ENCODE measurements at places on chromosomes 4 and X.

DNA sequence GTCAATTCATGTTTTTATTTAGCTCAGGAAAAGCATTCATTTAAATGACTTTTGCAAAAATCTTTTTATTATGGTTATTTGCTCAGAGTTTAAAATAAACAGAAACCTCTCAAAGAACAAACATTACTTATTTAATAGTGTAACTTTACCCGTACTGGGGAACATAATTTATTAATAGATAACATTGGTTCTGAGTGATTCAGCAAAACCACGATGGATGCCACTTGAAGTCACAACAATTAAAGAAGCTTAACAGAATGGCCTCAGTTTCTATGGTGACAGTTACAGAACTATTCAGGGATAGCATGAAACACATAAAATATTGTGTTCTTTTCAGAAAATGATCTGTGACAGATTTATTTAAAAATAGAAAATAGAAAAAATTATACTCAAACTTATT, 368.7 kb downstream of the CCSER1 start:
- peak; percentile 39 for DNase-seq

- DNase-seq, result no peak
Measured at GRCh38 chr4:113620032-113620431, 141.5 kb downstream of the CAMK2D start.

- DNase-seq, result no peak
Measured at GRCh38 chr4:137626942-137627738, 94.8 kb upstream of the PCDH18 start.

DNA sequence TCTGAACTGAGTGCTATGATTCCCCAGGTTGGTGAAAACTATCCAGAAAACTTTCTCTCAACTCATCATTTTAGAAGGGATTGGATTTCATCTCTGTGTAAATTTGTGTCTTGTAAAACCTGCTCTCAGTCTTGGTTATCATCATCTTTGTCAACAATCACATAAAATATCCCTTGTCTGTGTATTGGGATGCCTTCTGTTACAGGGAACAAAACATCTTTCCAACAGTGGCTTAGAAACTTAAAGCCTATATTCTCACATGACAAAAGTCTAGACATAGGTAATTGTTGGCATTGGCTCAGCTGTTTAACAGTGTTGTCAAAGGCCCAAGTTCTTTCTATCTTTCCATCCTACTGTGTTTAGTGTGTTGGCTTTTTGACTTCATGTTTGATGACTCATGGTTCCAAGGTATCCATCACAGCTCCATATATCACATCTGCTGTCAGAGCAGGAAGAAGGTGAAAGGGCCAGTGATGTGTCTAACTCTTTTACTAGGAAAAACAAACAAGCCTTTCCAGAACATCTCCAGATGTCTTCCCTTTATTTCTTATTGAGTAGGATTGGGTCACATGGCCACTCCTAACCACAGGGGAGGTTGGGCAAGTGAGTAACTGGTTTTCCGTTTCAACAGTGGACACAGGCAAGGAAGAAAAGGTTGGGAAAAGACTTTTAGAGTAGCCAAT, 65.0 kb downstream of the PHEX start:
- peak; percentile 48 for DNase-seq

- DNase-seq, result no peak
Measured at GRCh38 chrX:110133735-110134370, 130.9 kb downstream of the TMEM164 start.

DNA sequence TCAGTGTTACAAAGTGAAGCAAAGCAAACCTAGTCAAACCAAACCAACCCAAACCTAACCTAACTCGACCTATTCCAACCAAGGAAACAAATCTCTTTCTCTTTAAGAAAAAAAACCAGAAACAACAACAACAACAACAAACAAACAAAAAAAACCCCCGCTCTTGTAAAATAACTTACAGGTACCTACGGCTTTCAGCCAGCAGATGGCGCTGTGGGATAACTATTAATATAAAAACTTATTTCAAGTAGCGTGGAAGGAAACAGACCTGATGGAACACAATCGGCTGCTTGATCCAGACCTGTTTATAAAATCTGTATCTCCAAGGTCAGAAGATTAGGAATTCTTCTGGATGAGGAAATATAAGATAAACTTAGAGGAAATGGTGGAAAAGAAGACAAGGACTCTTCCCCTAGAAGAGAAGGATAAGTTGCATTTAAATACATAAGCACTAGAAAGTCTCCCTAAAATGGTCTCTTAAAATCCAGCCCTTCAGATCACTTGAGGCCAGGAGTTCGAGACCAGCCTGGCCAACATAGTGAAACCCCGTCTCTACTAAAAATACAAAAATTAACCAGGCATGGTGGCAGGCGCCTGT, 34.4 kb upstream of the CDKL5 start:
- peak; percentile 68 for DNase-seq

DNA sequence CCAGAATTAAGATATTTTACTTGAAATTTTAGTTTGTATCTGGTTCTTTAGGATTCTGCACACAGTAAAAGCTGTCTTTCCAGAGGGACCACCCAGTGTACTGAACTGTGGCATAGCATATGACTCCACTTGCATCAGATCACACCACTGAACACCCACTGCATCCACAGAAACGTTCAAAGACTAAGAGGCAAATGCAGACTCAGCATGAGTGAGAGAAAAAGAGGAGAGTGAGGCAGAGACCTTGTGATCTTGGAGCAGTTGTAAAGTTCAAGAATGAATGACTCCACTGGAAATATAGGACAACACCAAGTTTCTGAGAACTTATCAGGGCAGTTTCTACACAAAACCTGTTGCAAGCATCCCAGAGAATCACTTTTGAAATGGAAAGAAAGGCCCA, 20.8 kb downstream of the PRDM5 start:
- DNase-seq, result no peak

GRCh38 chrX:13499736-13500135, 69.7 kb upstream of the EGFL6 start:
- DNase-seq, result no peak

DNA sequence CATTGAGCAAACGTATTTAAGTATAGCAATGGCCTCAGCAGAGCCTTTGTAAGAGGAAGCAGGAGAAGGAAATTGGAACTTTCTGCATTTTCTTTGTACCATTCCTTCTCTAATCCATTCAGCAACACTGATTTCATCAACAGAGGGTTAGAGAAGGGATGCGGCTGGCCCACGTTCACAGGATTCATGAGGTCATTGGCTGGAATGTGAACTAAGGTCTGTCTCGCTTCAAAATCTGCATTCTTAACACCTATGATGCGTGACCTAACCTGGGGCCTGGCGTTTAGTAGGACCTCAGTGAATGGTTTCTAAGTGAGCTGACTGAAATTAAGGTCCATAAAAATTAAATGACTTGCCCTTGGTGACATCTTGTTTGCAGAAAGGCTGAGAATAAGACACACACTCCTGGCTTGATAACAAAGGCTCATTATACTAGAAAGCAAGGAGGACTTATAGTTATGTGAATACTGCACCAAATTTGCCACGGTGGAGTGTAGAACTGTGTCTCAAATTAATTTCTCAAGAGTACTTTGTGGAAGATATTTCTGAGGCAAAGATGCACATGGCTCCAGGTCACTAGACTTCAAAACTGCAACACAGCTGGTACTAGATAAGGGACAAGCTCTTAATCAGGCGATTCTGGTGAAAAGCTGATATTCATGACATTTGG, 25.4 kb downstream of the FGFBP1 start:
- DNase-seq, result peak; percentile 97

DNA sequence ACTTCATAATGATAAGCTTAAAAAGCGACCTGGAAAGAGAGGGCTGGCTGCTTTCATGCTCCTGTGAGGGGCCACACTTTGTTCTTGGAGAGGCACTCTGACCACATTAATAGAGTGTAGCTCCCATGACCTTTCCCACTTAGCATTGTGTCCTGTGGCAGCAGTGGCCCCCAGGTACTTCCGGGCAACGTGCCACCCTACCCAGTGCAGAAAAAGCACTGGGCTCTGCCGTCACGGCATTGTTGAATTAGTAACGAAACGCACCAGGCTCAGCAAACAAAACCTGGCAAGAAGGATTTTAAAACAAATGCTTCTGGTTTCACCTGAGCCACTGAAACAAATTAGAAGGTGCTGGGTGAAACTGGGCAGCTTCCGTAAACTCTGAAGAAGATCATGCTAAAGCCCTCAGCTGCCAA, 5.4 kb upstream of the SORBS2 start:
- DNase-seq, result peak; percentile 72

GRCh38 chrX:18995221-18995620, 11.3 kb upstream of the PHKA2 start:
- DNase-seq, result peak; percentile 51

DNA sequence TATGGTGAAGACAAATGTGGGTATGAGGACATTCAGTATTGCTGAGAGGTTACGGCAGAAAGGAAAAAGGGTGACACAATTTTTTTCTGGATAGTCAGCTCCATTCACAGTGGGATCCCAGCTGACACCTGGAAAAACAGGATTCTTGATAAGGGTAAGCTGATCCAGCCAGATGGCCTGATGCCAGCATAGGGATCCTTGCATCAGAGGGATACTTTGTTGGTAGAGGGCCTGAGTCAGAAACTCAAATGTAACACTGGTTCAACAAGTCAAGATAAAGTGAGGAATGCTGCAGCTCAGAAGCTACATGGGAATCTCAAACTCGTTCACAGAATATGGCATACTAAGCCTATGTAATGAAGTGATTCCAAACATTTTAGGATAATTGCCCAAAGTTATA, 726.7 kb downstream of the C4orf33 start:
- no peak for DNase-seq

GRCh38 chr4:150679765-150680343, 97.9 kb downstream of the MAB21L2 start:
- DNase-seq, result peak; percentile 21

- no peak for DNase-seq
Measured at GRCh38 chrX:9988762-9989161, 21.6 kb downstream of the CLDN34 start.

DNA sequence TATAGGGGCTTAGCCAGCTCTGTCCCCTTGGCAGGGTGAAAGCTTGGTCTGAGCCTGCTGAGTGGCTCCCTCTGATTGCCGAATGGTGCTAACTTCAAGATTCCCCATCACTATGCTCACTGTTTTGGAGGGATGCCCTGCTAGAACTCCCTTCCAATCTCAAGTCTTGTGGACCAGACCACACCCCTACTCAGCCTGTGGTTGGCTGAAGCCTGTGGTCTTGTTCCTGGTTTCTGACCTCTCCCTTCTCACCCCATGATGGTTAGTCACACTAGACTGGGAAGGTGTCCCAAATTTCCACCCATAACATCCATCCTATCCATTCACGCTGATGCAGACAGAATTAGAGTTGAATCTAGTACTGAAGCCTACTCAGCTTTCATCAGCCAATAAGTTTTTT, 184.7 kb upstream of the NDP start:
- no peak for DNase-seq

DNA sequence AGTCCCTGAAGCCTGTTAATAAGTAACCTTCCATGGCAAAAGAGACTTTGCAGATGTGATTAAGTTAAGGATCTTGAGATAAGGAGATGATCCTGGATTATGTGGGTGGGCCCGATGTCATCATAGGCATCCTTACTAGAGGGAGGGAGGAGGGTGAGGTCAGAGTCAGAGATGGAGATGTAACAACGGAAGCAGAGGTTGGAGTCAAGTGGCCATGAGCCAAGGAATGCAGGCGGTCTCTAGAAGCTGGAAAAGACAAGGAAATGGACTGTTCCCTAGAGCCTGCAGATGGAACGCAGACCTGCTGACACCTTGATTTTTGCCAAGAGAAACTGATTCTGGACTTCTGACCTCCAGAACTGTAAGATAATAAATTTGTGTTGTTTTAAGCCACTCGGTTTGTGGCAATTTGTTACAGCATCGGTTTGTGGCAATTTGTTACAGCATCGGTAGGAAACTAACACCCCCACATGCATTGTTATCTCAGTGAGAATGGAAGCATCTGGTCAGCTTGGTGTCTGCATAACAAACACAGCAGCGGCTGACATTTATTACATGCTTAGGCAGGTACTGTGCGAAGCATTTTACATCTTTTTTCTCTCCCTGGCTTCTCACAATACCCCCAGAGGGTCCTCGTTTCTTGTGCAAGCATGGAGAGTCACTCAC, 55.6 kb downstream of the CLDN34 start:
- peak; percentile 59 for DNase-seq

GRCh38 chrX:64894454-64895038, 81.7 kb downstream of the ZC4H2 start:
- DNase-seq, result peak; percentile 22

DNA sequence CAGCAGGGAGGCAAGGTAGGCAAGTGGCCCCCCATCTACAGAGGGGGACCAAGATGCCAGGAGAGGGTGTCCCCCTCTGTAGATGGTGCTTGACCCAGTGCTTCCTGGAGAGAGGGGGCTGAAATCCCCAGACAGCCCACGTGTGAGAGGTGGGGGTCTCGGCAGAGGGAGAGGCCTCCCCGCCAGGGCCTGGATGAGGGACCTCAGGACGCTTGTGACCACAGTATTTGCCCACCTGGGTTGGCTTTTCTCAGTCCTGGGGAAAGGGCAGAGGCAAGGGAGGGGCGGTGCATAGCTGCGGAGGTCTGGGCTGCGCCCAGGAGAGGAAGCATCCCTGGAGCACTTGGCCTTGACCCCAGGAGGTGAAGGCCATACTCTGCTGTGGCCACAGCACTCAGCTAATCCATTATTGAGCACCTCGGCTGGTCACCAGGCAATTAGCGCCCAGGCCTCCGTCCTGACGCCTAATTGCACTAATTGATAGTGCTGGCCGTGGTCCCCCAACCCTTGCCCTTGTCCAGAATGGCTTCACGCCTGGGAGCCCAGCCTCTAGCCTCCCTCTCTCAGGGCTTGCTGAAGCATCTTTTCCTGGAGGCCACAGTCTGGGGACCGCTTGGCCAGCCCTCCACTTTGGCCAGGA, 30.7 kb downstream of the HMX1 start:
- no peak for DNase-seq

DNA sequence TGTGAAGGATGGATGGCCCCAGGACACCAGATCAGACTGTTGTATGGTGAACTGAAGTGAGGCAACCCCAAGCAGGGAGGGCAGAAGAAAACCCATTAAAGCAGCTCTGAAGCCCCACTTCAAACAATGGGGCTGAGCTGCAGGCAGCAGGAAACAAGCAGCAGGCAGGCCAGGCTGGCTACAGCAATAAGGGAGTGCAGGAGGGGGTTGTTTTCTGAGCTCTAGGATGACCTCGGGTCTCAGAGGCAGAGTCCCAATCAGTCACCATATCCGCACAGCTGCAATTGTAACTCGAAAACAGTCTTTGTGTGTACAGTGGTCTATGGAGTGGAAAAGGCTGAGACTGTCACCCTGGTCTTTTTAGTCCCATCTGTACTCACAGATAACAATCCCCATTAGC, 90.4 kb downstream of the COL4A6 start:
- no peak for DNase-seq

GRCh38 chr4:186699881-186700397, 23.7 kb downstream of the FAT1 start:
- DNase-seq, result no peak

- no peak for DNase-seq
Measured at GRCh38 chrX:9188117-9188516, 154.2 kb upstream of the FAM9B start.

GRCh38 chrX:155767051-155767875, 113.9 kb upstream of the VAMP7 start:
- DNase-seq, result peak; percentile 73

- DNase-seq, result peak; percentile 65
Measured at GRCh38 chr4:145061318-145061920, 36.6 kb downstream of the ANAPC10 start.

GRCh38 chrX:47743504-47743903, 84.5 kb upstream of the UXT start:
- peak; percentile 43 for DNase-seq

GRCh38 chrX:55794405-55794804, 76.9 kb downstream of the RRAGB start:
- DNase-seq, result no peak

All from kidney tubule cell (primary cell).